Thoracic aorta (tissue), 2 donors: ENCODE measurements at places on chromosomes 7 and 10.

GRCh38 chr7:116726713-116727431 lies 54.9 kb downstream of the MET start:
- no peak for DNase-seq

DNA sequence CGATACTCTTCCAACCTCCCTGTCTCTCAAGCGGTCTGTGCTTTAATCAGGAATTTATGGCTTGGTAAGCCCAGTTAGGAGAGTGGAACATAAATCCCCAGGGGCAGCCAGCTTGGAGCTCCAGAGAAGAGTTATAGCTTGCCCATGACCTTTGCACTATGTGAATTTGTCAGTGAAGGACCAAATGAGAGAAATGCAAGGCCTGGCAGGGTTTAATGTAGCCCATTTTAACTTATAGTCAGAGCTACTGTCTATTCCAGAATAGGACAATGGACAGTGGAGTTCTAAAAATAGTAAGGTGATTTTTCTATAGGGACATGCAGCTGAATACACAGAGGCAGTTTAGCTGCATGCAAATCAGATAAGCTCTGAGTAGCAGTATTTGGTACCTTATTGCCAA lies 142.6 kb upstream of the CAV2 start:
- DNase-seq: no peak

- DNase-seq: no peak
These were observed 520.8 kb downstream of the REEP3 start for GRCh38 chr10:64041989-64042490.

DNA sequence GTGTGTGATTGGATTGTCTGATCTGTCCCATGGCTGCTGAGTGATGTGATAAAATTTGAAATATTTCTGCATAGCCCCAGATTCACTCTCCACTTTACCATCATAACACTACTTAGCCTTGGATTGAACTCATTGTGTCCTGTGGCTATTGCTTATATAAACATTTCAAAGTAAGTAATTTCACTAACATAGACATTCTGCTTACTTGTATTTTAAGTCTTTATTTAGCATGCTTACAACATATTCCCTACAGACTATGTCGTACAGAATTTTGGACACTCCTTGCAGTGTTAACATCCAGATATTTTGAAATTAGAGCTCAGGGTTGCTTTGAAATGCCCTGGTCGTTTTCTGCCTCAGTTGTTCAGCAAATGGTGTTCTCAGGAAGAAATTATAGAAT lies 117.6 kb downstream of the LRRC4 start:
- no peak for DNase-seq

GRCh38 chr7:129865925-129866201 lies 86.9 kb downstream of the UBE2H start:
- DNase-seq: no peak

DNA sequence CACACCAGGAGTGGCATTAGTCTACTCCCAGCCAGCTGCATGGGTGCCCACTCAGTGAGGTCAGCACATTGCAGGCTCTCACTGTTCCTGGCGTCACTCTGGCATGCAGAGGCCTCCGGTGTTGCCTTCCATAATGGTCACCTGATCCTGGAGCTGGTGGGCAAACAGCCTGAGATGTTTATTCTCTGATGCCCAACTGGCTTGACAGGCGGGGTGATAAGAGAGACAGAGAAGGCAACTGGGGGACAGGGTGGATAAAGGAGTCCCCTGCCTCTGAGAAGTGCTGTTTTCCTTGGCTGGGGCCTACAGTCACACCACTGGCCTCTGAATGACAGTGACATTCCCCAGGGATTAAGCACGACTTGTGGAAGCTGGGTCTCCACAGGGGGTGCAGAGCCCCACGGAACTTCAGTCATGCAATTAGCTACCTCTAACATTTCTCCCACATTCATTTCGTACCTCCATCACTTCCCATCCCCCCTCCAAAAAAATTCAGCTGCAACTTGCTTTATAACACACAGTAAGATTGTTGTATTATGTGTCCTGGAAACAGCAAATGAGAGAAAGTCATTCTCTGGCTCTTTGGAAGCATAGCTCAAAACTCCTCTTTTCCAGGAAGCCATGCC lies 7.1 kb upstream of the RBM20 start:
- no peak for DNase-seq

DNA sequence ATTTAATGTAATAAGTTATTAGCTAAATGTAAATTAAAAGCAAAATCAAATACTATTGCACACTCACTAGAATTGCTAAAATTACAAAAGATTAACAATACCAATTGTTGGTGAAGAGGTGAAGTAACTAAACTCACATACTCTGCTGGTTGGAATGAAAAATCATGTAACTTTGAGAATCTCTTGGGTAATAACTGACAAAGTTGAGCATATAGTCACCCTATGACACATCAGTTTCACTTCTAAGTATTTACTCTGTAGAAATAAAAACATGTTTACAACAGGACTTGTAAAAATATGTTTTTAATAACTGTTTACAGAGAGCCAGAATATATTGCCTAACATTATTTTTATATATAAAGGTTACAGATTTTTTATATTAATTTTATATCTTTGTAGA lies 33.6 kb downstream of the CNTNAP2 start:
- no peak for DNase-seq

GRCh38 chr10:47247148-47248059 lies 52.6 kb upstream of the GDF10 start:
- no peak for DNase-seq

- no peak for DNase-seq
These were observed 3.0 kb downstream of the PI4K2A start for GRCh38 chr10:97643441-97643985.

DNA sequence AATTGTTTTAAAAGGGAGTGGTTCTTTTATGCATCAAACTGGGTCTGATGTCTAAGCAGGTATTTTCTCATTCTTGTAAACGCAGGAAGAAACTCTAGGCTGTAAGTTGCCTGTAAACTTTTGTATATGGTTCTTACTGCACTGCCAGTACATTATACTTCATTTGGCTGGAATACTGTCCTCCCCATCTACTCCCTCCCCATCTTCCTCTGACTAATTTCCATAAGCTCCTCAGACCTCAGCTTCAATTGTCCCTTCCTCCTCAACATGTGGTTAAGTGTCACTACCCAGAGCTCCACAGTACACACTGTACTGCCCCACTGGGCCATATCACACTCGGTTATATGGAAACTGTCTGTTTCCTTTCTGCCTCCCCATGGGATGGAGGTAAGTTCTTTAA lies 161.4 kb upstream of the MDFIC start:
- no peak for DNase-seq

DNA sequence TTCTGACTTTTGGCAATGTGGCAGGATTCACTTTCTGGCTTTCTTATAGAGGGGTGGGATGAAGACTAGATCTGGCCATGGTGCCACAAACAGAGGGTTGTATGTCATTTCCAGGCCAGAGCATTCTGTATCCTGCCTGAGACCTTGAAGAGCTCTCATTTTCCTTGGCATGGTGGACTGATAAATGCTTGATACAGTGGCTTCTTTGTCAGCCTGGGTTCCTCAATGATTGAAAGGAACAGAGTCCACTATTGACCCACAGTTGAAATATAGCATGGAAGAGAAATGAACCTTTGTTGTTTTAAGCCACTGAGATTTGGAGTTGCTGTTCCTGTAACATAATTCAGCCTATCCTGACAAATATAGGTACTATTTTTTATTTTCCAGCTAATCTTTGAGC lies 462.7 kb downstream of the SUGCT start:
- no peak for DNase-seq

GRCh38 chr7:76424413-76425111 lies at the start of gene ZP3:
ZP3 (plus strand) TSS chr7:76424950; CDS start chr7:76424965, 15 bp downstream.
- no peak for DNase-seq

GRCh38 chr10:111766464-111766863 lies 417.1 kb downstream of the GPAM start:
- no peak for DNase-seq

GRCh38 chr7:26704786-26705185 lies 159.6 kb downstream of the SKAP2 start:
- DNase-seq: no peak

- no peak for DNase-seq
These were observed 154.0 kb upstream of the C7orf33 start for GRCh38 chr7:148436571-148436970.
